ENCODE measurements at places on chromosomes 4 and X. TPM values are rescaled to one million over a fixed set of nuclear protein-coding genes. Genes with fewer than 3 reads are reported as not detected.

GRCh38 chr4:124427095-124427767 lies 285.3 kb downstream of the ANKRD50 start:
- DNase-seq, result no peak

DNA sequence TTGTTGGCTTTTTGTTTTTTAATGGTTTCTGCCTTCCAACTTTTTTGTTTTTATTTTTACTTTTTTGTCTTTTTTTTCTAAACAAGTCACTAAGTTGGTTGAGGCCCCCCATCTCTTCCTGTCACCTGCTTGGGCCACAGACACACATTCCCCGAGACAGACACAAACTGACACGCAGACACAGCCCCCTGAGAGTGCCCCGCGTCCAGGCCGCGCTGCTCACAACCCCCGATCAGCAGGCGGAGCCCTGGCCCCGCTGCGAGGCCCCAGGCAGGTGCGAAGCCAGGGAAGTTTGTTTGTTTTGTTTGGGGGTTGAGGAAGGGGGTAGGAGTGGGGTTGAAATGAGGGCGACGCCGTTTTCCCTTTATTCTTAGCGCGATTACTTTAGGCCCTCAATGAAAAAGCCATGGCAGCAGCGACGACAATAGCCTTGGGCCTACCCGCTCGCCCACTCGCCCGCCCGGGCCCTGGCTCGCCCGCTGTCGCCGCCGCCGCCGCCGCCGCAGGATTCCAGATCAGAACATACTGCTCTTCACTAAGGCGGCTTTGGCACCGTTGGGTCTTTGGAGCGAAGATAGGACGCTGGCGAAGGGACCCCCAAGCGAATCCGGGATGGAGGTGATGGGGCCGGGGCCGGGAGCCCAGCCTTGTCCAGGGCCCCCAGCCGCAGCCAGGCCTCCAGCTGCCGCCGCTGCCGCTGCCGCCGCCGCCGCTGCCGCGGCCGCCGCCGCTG lies 3.1 kb downstream of the PHOX2B start:
- DNase-seq, result no peak

Gene NXF2
- not detected for total RNA-seq

DNA sequence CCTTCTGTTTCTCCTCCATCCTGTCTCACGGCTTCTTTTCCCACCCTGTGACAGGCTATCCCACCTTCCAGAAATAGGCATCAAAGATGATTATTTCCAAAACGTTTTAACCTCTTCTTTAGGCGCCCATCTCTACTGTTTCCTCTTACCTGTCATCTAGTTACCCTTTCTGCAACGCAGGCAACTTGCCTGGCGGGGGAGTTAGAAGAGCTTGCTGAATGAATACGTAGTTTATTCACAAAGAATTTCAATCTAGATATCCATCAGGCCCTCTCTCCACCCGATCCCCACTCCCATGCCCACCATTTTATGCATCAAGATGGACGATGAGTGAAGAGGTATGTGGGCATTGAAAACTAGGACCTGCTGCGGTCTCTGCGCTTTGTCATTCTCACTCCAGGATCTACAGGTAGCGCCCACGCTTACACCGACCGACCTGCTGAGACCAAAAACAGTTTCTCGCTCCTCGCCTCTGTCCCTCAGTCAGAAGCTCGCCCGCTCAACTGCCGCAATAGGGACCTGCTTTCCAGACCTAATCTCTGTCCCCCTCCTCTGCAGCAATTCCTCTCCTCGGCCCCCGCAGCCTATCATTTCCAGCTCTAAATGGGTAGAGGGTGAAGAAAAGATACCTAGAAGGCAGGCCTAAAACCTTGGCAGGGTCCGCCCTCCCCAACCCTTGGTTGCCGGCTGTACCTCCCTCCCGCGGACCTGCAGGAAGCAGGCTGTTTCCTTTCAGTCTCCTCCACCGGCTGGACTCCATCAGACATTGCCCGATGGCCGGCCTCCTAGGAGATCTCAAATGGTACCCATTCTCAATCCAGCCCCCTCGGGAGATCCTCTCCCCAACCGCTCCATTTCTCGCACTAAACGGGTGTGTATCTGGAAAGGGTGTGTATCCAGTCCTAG lies 624 bp downstream of the BEX5 start:
- no peak for DNase-seq

Measured in urinary bladder (tissue), 4 donors.